ENCODE measurements at places on chromosomes 13 and 19. TPM values are rescaled to one million over a fixed set of nuclear protein-coding genes. Genes with fewer than 3 reads are reported as not detected.

DNA sequence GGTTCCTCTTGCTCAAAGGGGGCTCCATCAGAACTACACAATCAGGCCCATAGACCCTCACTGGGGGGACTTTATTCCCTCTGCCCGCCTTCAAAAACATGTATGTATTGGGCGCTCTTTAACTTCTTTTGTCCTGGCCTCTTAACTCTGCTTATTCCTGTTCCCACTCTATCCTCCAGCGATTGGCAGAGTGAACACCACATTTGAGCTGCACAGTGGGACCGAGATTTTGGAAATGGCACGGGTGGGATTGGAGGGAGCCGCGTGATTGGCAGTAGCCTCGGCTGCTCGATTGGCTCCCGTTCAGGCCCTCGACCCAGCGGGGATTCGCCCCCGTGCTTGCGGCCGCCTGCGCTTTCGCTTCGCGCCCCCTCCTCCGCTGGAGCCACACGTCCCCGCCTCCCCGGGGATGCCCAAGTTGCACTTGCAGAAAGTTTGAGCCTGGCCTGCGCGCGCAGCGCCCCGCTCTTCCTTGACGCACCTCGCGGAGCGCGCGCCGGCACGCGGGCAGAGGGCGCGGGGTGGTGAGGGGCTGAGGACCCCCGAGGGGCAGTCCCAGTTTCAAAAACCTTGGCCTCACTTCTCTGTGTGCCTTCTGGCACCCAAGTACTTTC is at the start of gene ZIC5:
ZIC5 (minus strand) TSS at position 192 of the 614 bp plus-strand sequence; CDS start at position 28, 164 bp downstream.
- DNase-seq: no peak
- H3K4me1 ChIP-seq: peaks cover 23% of the 10 kb centered on the region
- H3K4me3 ChIP-seq: peak within 1 kb of the TSS; percentile 43

The APC2 gene
- 0.12 TPM for total RNA-seq

The ONECUT3 gene
- total RNA-seq: not detected

The WDR88 gene
- not detected for total RNA-seq

The PNMA8A gene
- 1.1 TPM for total RNA-seq

- H3K27me3 ChIP-seq: no peaks in the 10 kb centered on the region
- H3K36me3 ChIP-seq: no peaks in the 10 kb centered on the region
- no peak overlapping the region for H3K27ac ChIP-seq
- H3K4me1 ChIP-seq: peaks cover 11% of the 10 kb centered on the region
- no peak overlapping the region for H3K4me3 ChIP-seq
Observed at GRCh38 chr19:19169236-19170052, 619 bp downstream of the MEF2B start.

DNA sequence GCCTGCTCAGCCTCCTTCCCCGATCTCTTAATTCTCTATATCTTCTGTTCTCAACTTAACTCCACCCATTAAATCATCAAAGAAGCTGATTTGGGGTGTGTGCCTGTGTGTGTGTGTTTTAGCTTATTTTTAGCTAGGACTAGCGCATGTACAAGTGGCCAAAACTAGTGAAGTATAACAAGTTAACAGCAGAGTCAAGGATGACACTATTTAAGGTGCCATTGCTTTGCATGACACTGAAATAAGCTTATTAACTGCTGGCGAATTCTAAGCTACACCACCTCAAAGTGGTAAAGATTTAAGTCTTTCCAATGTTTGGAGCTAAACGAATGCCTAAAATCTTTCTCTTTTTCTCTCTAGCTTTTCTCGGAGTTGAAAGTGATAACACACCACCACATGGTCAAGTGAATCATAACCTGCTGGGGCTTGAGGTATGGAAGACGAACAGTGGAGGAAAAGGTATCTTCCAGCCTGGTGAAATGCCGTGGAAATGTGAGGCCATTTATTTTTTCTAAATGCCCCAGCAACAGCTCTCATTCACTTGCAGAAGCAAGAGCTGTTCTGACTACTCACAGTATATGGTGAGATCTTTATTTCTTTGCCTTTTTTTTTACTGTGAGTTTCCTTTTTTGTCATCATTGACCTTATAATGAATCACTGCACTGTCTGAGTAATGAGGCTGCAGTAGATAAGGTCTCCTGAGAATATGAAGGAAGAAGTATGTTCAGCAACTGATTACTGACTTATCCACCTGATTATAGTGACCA is 570.3 kb downstream of the PCDH9 start:
- H3K4me1 ChIP-seq: no peaks in the 10 kb centered on the region
- DNase-seq: no peak
- no peaks in the 10 kb centered on the region for H3K27me3 ChIP-seq

- peaks cover 41% of the 10 kb centered on the region for H3K4me1 ChIP-seq
- no peaks in the 10 kb centered on the region for H3K36me3 ChIP-seq
- H3K27ac ChIP-seq: no peak overlapping the region
- no peak overlapping the region for H3K4me3 ChIP-seq
Observed at GRCh38 chr19:14502334-14503092, 6.6 kb upstream of the GIPC1 start.

- no peaks in the 10 kb centered on the region for H3K4me1 ChIP-seq
- H3K4me3 ChIP-seq: no peak overlapping the region
- H3K36me3 ChIP-seq: no peaks in the 10 kb centered on the region
Observed at GRCh38 chr13:101972191-101972590, 429.7 kb downstream of the FGF14 start.

The ZNF541 gene
- total RNA-seq: 0.33 TPM

Data from activated naive CD4-positive, alpha-beta T cell treated with anti-CD3 and anti-CD28 coated beads for 36 hours (primary cell).